ENCODE measurements at places on chromosomes 5 and 9. TPM values are rescaled to one million over a fixed set of nuclear protein-coding genes. Genes with fewer than 3 reads are reported as not detected.
A peak's percentile ranks its signal among the peaks of the same experiment; 100 is the strongest.

DNA sequence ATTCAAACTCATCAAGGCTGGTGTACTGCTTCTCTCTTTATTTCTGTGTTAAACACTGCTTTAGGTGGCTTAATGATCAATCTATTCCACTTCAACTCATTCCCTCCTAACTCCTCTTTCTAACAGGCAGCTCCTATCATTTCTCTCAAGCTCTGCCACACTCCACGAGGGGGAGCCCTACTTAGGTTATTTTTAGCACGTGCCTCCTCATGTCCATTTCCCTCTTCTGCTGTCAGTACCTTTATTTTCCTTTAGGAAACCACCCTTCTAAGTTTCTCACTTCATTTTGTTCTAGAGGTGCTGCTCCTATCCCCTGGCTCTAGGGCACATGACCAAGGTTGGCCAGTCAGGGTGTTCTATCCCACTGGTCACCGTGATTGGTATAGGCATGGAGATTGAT, 6.7 kb upstream of the BRINP1 start:
- H3K4me3 ChIP-seq, result no peak overlapping the region
- H3K27me3 ChIP-seq, result peaks cover 4% of the 10 kb centered on the region
- no peaks in the 10 kb centered on the region for H3K4me1 ChIP-seq
- H3K27ac ChIP-seq, result no peak overlapping the region

The SLF1 gene
- total RNA-seq, result 20.4 TPM

- no peaks in the 10 kb centered on the region for H3K4me1 ChIP-seq
- H3K27ac ChIP-seq, result no peak overlapping the region
- H3K4me3 ChIP-seq, result no peak overlapping the region
- H3K27me3 ChIP-seq, result no peaks in the 10 kb centered on the region
- DNase-seq, result no peak
These were observed 263.1 kb upstream of the COX7C start for GRCh38 chr5:86354664-86355063.

DNA sequence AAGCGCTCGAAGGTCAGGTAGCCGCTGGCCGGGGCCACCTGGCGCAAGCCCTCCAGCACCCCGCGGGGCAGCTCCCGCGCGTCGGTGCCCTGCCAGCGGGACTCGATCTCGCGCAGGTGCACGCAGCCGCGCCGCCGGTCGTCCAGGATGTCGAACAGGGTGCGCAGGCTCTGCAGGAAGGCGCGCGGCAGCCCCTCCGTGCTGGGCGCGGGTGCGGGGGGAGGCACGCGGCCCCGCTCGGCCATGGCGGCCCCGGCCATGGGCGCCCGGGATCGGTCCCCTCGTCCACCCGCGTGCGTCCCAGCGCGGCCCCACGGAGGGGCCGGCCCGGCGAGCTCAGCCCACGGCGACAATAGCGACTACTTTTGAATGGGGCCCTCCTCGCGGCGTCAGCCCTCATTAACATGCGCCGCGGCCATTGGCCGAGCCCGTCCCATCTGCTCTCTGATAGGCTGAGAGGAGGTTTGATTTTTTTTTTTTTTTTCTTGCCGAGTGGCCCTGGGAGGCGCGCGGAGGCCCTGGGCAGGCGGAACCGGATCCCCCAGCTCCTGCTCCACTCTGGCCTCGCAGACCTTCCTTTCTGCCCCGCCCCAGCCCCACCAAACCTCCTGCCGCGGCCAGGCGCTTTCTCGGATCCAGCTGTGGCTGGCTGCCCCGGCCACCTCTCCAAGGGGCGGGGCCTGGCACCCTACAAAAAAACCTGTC, at the start of gene SAPCD2:
TSS of gene SAPCD2 (minus strand) at position 357 of the 705 bp plus-strand sequence. CDS start at position 260, 97 bp downstream.
- DNase-seq, result peak; percentile 90
- peak within 1 kb of the TSS; percentile 82 for H3K4me3 ChIP-seq
- no peaks in the 10 kb centered on the region for H3K36me3 ChIP-seq
- peak within 1 kb of the TSS; percentile 91 for H3K27ac ChIP-seq
- no peaks in the 10 kb centered on the region for H3K27me3 ChIP-seq
- H3K4me1 ChIP-seq, result peaks cover 22% of the 10 kb centered on the region

GRCh38 chr5:111224561-111225345, 569 bp downstream of the CAMK4 start:
- peaks cover 37% of the 10 kb centered on the region for H3K4me1 ChIP-seq
- peak overlapping the region; percentile 93 for H3K27ac ChIP-seq
- H3K27me3 ChIP-seq, result no peaks in the 10 kb centered on the region
- peak overlapping the region; percentile 88 for H3K4me3 ChIP-seq
- H3K36me3 ChIP-seq, result peaks cover 7% of the 10 kb centered on the region

- peak overlapping the region; percentile 66 for H3K4me3 ChIP-seq
- no peaks in the 10 kb centered on the region for H3K36me3 ChIP-seq
- H3K27ac ChIP-seq, result peak overlapping the region; percentile 94
- peaks cover 50% of the 10 kb centered on the region for H3K4me1 ChIP-seq
- peak; percentile 76 for DNase-seq
These were observed 33.5 kb upstream of the CRB2 start for GRCh38 chr9:123322273-123323195.

The HMMR gene
- 50.5 TPM for total RNA-seq

The ECM2 gene
- not detected for total RNA-seq

DNA sequence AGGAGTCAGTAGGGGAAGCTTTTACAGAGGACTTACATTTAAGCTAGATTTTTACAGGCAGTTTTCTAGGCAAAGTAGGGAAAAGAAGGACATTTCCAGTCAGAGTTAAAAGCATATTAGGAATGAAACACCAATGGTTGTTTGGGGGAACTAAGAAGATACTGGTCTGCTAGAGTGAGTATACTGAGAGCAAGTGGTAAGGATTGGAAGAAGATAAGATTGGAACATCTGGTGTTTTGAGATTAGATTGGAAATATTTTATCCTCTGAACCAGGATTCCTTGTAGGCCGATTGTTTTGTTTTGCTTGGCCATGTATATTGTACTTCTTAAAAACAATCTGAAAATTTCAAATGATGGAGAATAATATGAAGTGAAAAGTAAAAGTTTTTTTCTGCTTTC, 7.7 kb downstream of the FBXO38 start:
- no peak overlapping the region for H3K4me3 ChIP-seq
- peaks cover 26% of the 10 kb centered on the region for H3K4me1 ChIP-seq
- H3K27me3 ChIP-seq, result no peaks in the 10 kb centered on the region
- peaks cover 13% of the 10 kb centered on the region for H3K36me3 ChIP-seq
- no peak overlapping the region for H3K27ac ChIP-seq

The MEF2C gene
- total RNA-seq, result 0.60 TPM

GRCh38 chr5:173463207-173463606, 135.0 kb upstream of the STC2 start:
- H3K4me1 ChIP-seq, result no peaks in the 10 kb centered on the region
- H3K36me3 ChIP-seq, result no peaks in the 10 kb centered on the region
- H3K27ac ChIP-seq, result no peak overlapping the region
- DNase-seq, result no peak

GRCh38 chr5:159915904-159916840, at the start of gene ADRA1B:
ADRA1B (plus strand) TSS chr5:159916482; CDS start chr5:159916906, 424 bp downstream.
- H3K36me3 ChIP-seq, result no peaks in the 10 kb centered on the region
- peak within 1 kb of the TSS; percentile 29 for H3K4me3 ChIP-seq
- peak; percentile 69 for DNase-seq
- peaks cover 44% of the 10 kb centered on the region for H3K27me3 ChIP-seq

- no peaks in the 10 kb centered on the region for H3K4me1 ChIP-seq
- DNase-seq, result no peak
- peaks cover 6% of the 10 kb centered on the region for H3K27me3 ChIP-seq
These were observed 98.1 kb upstream of the CCDC112 start for GRCh38 chr5:115394531-115394930.

The FCN2 gene
- total RNA-seq, result not detected

The TERT gene
- not detected for total RNA-seq

The ZBED3 gene
- 3.8 TPM for total RNA-seq

The CCNH gene
- total RNA-seq, result 71.0 TPM

- H3K27ac ChIP-seq, result no peak overlapping the region
- no peaks in the 10 kb centered on the region for H3K36me3 ChIP-seq
- H3K27me3 ChIP-seq, result no peaks in the 10 kb centered on the region
- no peak overlapping the region for H3K4me3 ChIP-seq
- H3K4me1 ChIP-seq, result peaks cover 2% of the 10 kb centered on the region
- DNase-seq, result no peak
These were observed 31.1 kb upstream of the IQGAP2 start for GRCh38 chr5:76371960-76372322.

The SLC36A3 gene
- total RNA-seq, result not detected

The ACTBL2 gene
- total RNA-seq, result not detected

DNA sequence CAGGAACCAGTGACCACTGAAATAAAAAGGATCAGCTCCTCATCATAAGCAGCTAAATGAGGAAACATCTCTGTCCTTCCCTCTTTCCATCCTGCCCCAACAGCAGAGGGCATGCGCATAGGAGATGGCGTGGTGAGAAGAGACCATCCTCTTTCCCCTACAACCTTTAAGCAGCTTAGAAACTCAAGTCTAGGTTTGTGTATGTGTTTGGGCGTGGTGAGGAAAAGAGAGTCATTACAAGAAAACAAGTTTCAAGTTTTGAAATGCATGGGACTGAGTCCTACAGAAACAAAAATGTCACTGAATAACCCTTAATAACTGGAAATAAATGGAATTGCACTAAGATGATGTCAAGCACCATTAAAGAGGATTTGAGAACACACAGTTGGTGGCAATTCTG, 96.4 kb upstream of the IL12B start:
- H3K27me3 ChIP-seq, result peaks cover 5% of the 10 kb centered on the region
- H3K4me1 ChIP-seq, result peaks cover 10% of the 10 kb centered on the region
- H3K4me3 ChIP-seq, result no peak overlapping the region
- no peak overlapping the region for H3K27ac ChIP-seq
- no peak for DNase-seq
- H3K36me3 ChIP-seq, result no peaks in the 10 kb centered on the region

- H3K27me3 ChIP-seq, result no peaks in the 10 kb centered on the region
- no peak overlapping the region for H3K4me3 ChIP-seq
- H3K4me1 ChIP-seq, result no peaks in the 10 kb centered on the region
- no peak overlapping the region for H3K27ac ChIP-seq
These were observed 69.2 kb upstream of the SREK1 start for GRCh38 chr5:66074901-66075300.

DNA sequence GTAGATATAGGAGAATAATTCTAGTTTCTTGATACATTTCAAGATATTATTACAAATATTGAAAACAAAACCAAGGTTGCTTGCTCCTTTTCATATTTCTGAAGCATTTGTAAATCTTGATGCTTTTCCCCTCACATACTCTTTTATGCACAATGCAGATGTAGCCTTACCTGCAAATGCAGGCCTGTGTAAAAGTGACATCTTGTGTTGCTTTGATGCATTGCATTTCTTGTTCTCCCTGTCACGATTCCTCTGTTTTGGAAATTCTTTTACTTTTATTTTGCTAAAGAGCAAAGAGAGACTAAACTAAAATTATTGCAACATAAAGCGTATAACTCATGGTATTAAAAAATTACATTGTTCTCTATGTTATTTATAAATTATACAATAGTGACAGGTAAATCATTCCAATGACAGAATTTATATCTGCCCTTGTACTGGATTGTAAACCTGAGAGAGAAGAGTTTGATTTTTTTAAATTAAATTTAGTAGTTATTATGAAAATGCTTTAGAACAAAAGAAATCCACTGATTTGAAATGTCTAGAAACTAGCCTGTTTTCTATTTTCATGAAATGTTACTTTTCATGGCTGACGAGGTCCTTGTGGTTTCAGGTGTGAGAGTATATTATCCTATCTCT, 970.0 kb downstream of the MAT2B start:
- H3K27ac ChIP-seq, result no peak overlapping the region
- H3K4me1 ChIP-seq, result no peaks in the 10 kb centered on the region
- DNase-seq, result no peak

The IFNA2 gene
- total RNA-seq, result not detected

DNA sequence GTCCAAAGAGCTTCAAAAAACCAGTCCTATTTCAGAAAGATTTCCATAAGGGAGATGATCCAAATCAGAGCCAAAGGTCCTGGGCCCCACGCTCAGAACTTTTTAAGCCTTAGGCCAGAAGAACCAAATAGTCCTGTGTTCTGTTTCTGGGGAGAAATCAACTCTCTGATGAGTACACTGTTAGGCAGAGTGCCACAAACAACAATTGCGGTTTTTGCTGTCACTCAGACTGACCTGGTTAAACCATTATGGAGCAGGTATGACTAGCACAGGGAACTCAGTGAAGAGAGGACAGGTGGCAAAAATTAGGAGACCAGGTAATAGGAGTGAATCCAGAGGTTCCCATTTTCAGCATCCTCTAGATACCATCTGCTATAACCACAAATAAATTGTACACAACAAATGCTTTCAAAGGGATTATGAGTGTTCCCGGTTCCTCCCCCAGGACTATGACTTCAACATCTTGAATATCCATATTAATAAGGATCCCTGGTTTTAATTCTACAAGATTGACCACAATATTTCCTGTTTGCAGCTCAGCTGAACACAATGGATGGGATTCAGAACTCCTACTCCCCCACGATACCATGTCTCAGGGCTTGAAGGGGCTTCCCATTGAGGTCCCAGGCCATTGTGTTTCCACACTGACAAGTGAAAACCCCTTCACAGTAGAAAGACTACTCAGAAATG, 52.1 kb upstream of the FREM1 start:
- DNase-seq, result no peak
- peaks cover 21% of the 10 kb centered on the region for H3K4me1 ChIP-seq
- H3K27me3 ChIP-seq, result no peaks in the 10 kb centered on the region
- no peak overlapping the region for H3K27ac ChIP-seq
- H3K4me3 ChIP-seq, result no peak overlapping the region

- H3K4me1 ChIP-seq, result no peaks in the 10 kb centered on the region
- no peak overlapping the region for H3K27ac ChIP-seq
- no peaks in the 10 kb centered on the region for H3K36me3 ChIP-seq
- H3K4me3 ChIP-seq, result no peak overlapping the region
- no peak for DNase-seq
- peaks cover 11% of the 10 kb centered on the region for H3K27me3 ChIP-seq
These were observed 47.9 kb downstream of the TMEM252 start for GRCh38 chr9:68492806-68493205.

The NFIB gene
- total RNA-seq, result not detected

GRCh38 chr9:567747-568305, 273.7 kb upstream of the DMRT1 start:
- H3K27me3 ChIP-seq, result no peaks in the 10 kb centered on the region
- no peaks in the 10 kb centered on the region for H3K4me1 ChIP-seq
- DNase-seq, result no peak
- peaks cover 1% of the 10 kb centered on the region for H3K36me3 ChIP-seq
- H3K4me3 ChIP-seq, result no peak overlapping the region

- H3K4me1 ChIP-seq, result peaks cover 27% of the 10 kb centered on the region
- DNase-seq, result no peak
- peaks cover 54% of the 10 kb centered on the region for H3K36me3 ChIP-seq
- peak overlapping the region; percentile 37 for H3K4me3 ChIP-seq
- no peaks in the 10 kb centered on the region for H3K27me3 ChIP-seq
- H3K27ac ChIP-seq, result peak overlapping the region; percentile 17
These were observed 232.8 kb downstream of the DOCK8 start for GRCh38 chr9:447230-448025.

- DNase-seq, result no peak
- peaks cover 14% of the 10 kb centered on the region for H3K4me1 ChIP-seq
- H3K4me3 ChIP-seq, result no peak overlapping the region
- H3K27ac ChIP-seq, result no peak overlapping the region
- peaks cover 3% of the 10 kb centered on the region for H3K36me3 ChIP-seq
These were observed 115.6 kb downstream of the PDE8B start for GRCh38 chr5:77325921-77326541.
